ENCODE measurements at places on chromosomes 11 and 22.

DNA sequence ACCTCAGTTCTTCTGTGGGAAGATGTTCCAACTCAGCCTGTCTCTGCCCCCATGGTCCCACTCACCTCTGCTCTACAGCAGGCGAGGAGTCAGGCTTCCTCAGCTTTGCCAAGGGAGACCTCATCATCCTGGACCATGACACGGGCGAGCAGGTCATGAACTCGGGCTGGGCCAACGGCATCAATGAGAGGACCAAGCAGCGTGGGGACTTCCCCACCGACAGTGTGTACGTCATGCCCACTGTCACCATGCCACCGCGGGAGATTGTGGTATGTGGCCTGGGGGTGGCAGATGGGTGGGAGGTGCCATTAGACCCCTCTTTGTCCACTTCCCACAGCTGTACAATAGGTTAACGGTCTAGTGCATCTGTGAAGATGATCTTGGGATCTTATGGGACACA lies 73.3 kb downstream of the MYO7A start:
- no peak for DNase-seq

DNA sequence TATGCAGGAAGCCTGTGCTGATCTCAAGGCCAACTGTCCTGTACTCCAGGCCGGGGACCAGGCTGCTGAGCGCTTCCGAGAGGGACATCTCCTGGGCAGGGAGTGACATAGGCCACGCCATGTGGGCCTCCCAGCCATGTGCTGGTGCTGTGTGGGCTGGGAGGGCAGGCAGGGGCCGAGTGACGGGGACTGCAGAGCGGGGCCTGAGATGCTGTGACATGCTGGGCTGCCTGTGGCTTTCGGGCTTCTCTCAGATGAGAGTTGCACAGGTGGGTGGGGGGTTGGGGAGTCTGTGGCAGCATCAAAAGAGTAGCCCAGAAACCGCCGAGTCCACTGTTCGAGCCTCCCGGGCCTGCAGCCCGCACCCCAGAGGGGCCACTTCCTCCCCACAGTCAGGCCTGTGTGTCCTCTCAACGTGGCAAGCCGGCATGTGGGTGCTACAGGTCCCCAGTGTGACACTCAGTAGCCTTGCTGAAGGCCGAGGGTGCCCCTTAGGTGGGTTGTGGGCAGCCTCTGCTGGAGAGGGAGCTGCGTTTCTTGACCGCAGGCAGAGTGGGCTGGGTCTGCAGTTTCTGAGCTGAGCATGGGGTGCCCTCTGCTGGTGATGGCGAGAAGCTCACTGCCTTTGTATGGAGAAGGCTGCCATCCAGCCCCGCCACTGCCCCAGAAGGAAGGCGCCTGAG lies 101.2 kb downstream of the BCR start:
- DNase-seq = peak; percentile 92

- no peak for DNase-seq
Measured at GRCh38 chr22:50171965-50172421, 1.5 kb downstream of the PANX2 start.

DNA sequence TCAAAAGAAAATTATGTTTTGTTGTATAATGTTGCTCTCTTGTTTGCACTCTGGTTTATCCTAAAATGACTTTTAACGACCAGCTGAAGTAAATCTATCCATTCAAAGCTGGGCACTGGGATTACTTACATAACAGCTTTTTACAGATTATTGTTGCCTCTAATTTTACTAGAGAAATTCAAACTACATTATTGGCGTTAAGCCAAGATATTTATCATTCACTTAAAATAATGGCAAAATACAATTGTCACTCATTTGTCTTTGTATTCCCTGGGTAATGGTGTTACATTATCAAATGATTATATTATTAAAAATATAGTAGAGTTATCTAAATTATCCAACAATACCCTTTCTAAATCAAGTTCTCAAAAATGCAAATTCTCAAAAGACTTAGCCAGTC lies 30.3 kb downstream of the DLG2 start:
- no peak for DNase-seq

DNA sequence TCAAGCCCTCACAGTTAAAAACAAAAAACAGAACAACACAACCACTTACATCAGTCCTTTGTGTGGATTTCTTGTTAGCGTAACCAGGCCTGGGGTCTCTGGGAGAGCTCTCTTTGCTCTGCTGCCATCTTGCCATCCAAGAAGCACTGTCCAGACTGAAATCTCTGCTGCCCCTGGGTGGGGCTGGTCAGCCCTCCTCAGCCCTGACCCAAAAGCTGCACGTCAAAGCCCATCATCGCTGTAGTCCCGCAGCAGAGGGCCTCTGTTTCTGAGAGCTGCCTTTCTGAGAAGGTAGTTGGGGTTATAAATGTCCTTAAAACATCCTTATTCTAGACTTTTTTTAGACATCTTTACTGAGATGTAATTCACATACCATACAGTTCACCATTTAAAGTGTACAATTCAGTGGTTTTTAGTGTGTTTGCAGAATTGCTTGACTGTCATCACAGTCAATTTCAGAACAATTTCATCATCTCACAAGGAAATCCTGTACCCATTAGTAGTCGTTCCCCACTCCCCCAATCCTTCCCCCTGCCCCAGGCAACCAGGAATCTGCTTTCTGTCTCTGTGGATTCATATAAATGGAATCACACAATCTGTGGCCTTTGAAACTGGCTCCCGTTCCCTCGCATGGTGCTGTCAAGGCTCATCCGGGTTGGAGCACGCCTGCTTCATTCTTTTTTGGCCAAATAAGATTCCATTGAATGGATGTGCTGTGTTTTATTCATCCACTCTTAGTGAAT lies 94.9 kb downstream of the TBC1D22A start:
- no peak for DNase-seq

- DNase-seq = peak; percentile 40
Measured at GRCh38 chr11:1052133-1053011, 15.9 kb upstream of the MUC6 start.

DNA sequence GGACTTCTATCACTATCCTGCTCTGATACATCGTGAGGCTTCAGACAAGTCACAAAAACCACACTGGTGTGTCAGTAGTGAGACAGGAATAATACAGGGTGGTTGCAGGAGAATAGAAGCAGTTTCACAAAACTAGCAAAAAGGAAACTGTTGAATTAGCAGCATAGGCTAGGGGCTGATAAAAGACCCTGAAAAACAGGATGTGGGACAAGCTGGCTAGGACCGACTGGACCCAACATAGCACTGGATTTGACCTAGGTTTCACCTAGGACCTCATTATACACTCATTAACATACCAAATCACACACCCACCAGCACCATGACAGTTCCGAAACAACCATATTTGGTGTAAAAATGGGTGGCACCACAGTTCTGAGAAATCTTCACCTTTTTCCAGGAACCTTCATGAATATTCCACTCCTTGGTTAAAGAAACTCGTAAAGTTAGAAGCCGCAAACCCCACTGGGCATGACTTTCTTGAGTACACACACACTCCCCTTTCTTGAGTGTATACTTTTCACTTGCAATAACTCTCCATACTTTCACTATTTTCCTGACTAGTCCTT lies 76.2 kb downstream of the SLC1A2 start:
- DNase-seq = no peak

DNA sequence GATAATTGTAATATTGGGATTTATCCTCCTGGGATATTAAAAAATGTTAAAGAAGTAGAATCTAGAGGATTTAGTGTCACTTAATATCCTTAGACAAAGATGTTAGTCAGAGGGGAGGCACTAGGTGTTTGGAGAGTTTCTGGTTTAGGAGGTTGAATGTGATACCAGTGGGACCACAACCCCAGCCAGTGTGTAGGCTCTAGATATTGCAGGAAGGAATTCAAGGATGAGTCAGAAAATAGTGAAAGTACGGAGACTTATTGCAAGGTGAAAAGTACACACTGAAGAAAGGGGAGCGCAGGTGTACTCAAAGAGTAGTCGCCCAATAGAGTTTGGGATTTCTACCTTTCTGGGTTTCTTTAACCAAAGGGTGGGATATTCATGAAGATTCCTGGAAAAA lies 5.7 kb upstream of the TMEM41B start:
- DNase-seq = no peak

DNA sequence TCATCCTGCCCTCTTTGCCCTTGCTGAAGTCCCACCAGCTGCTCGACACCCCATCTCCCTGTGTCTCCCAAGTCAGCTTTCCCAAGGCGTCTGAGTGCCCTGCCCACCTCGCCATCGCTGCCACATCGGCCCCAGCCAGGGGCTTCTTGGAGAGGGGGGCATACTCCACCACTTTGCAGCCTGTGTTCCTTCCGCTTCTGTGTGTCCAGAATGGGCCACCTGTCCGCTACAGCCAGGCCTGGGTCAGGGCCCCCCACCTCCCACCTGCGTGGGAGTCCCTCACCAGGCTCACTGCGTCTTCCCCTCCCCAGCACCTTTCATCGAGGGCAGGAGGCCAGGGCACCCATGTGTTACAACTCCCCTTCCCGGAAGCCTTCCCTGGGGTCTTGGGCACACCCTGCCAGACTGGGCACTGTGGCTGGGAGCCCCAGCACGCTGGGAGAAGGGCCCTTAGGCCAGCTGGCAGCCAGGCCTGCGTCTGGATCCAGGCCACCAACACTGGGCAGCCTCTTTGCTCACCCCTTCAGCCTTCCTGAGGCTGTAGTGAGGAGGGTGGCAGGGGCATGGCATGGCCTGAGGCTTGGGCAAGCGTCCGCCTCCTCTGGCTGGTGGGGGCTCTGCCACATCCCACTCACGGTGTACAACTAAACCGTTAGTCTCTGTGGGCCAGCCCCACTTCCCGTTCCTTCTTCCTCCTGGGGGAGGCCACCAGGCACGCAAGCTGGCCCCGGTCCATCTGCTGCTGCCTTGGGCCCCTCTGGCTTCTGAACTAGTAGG lies 13.4 kb downstream of the CPT1A start:
- no peak for DNase-seq

DNA sequence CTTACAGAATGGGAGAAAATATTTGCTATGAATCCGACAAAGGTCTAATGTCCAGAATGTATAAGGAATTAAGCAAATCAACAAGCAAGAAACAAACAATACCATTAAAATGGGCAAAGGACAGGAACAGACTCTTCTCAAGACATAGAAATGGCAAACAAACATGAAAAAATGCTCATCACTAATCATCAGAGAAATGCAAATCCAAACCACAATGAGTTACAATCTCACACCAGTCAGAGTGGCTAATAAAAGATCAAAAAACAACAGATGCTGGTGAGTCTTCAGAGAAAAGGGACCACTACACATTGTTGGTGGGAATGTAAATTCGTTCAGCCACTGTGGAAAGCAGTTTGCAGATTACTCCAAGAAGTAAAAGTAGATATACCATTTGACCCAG lies 382.0 kb upstream of the ANO3 start:
- no peak for DNase-seq

GRCh38 chr22:30931541-30932300 lies 36.9 kb downstream of the MORC2 start:
- DNase-seq = no peak

DNA sequence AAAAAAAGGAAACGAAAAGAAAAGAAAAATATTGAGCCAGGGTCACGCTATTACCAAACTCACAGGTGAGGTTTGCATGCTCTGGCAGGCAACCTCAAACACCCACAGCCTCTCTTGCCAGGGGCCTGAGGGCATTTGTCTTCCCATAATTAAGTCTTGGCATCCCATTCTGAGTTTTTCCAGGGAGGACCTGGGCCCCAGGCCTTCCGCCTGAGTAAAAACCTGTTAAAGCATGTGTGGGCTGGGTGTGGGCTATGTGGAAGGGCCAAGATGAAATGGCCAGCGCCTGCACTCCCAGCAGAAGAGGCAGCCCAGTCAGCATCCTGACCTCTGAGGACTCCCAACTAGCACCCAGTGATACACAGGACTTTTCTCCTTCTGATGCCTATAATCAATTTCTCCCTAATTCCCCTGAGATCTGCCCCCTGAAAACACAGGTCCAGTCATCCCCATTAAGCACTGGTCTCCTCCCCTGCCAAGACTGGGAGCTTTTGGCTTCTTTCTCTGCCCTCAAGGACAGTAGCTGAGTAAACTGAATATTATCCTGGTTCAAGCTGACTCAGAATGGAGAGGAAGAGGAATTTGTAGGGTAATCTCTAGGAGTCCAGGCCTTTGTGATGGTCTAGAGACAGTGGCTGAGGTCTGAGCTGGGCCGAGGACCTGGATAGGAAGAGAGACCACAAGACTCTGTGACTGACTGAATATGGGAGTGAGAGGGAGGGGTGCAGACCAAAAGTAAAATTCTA lies 35.6 kb upstream of the ACER3 start:
- no peak for DNase-seq

- peak; percentile 95 for DNase-seq
Measured at GRCh38 chr22:45268958-45269844, 15.5 kb upstream of the UPK3A start.

- no peak for DNase-seq
Measured at GRCh38 chr22:29155966-29156365, 49.7 kb upstream of the EMID1 start.

- no peak for DNase-seq
Measured at GRCh38 chr22:22655452-22656290, 11.3 kb downstream of the GGTLC2 start.

DNA sequence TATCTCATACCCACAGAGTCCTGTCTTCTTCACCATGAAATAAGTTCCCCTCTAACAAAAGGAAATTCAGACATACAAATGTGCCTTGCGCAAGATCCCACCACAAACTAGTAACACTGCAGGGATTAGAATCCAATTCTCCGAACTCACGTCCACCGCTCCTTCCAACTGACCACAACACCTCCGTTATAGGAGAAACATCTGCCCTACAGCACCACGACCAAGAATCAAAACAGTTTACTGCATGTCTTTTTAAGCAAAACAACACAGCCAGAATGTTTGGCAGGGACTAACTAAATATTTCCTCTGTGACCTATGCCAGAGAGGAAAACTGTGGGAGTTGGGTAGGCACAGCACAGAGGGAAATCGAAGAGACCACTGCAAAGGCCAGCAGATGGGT lies 72.7 kb upstream of the AKIP1 start:
- no peak for DNase-seq

DNA sequence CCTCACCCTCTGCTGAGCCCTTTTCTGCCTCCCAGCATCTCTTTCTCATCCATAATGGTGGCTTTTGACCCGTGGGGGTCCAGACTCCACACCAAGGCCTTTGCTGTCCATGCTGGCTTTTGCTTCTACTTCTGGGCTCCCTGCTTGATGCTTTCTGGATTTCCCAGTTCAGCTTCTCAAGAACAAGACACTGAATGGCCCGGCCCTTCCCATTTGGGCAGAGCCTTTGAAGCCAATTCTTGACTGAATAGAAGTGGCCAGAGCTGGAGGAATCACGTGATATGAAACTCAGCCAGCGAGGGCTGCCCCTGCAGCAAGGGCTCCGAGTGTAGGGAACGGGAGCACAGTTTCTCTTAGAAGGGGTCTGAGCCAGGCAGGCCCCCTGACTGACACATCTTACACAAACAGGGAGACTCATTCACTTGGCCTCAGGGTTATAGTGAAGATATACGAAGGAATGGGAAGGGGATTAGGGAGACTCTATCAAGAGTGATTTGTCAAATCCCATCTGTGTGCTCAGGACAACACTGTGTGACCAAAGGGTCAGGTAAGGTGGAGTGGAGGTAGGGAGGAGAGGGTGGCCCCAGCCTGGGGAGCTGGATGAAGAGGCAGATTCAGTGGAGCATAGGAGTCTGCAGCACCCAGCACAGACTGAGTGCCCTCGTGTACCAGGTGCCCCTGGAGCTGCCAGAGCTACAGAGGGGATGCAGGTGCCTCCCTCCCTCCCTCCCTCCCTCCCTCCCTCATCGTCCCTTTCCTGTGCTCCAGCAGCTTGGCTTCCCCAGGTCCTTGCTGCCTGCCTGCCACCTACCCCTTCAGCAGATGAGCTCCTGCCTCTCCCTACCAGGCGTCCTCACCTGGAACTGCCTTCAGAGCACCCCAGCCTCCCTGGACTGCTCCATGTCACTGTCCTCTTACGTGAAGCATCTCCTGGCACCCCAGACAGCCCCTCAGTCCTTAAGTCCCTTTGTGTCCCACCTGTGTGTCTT lies 106.0 kb downstream of the TRIM29 start:
- DNase-seq = peak; percentile 26

GRCh38 chr11:937841-938261 lies 12.2 kb downstream of the AP2A2 start:
- no peak for DNase-seq

All from right forelimb (tissue), 1 donor.